Osteocyte (in vitro differentiated cells): ENCODE measurements at places on chromosomes 1 and 21.

DNA sequence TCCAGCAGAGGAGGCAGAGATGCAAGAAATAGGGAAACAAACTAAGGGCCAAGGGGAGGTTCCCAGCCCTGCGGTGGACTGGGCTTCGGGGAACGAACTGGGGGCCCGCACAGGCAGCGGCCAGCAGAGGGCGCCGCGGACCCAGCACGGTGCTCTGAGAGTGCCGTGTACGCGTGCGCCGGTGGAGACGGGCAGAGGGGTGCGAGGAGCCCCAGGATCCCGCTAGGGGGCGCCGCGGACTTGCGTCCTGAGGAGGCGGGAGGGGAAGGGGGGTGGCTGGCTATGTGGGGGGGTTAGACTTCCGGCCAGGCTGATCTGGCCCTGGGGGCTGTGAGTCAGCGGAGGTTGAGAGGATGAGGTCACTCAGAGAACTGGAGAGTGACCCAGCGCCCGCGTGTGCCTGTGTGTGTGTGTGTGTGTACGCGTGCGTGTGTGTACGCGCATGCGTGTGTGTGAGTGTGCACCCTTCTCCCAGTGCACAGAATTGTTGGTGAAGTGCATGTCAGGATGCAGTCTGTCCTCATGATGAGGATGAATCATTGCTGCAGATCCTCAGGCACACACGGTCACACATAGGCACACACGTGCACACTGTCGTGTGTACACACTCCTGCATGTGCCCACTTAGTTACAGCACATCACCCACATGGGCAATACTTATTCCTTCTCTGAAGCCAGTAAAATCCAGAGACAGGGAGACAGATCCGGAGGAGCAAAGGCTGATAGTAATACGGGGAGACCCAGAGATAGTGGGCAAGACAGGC lies 17.0 kb downstream of the NES start:
- DNase-seq: peak; percentile 99

DNA sequence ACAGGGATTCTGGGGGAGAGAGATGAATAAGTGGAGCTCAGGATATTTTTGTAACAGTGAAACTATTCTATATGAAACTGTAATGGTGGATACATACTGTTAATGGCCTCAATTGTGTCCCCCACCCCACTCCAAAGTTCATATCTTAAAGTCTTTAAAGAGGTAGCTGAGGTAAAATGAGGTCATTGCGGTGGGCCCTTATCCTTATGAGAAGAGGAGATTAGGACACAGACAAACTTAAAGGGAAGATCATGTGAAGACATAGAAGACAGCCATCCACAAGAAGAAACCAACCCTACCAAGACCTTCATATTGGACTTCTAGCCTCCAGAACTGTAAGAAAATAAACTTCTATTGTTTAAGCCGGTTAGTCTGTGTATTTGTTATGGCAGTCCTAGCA lies 9.8 kb downstream of the TXNDC12 start:
- no peak for DNase-seq

GRCh38 chr1:10918531-10918930 lies 93.9 kb upstream of the TARDBP start:
- DNase-seq: no peak

DNA sequence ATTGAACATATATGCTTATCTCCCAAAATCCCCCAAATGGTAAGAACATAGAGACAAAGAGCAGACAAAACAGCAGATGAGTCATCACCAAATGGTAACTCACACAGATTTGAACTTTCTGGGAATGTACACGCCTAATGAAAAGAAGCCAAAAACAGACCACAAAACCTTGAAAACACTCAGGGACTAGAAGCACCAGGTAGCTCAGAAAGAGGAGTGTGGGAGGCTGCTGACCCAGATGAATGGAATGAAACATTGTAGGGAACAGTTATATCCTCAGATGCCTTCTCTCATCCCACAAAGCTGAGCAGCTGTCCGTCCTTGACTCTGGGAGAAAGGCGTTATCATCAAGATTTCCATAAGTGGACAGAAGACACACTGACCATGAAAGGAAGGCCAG lies 307.0 kb upstream of the USP25 start:
- DNase-seq: no peak

- no peak for DNase-seq
These were observed 31.7 kb upstream of the ADARB1 start for GRCh38 chr21:45042664-45043161.

- no peak for DNase-seq
These were observed 40.6 kb downstream of the OPTC start for GRCh38 chr1:203534526-203534925.

GRCh38 chr1:33446590-33446989 lies 15.7 kb upstream of the PHC2 start:
- no peak for DNase-seq

- no peak for DNase-seq
These were observed 23.9 kb upstream of the PRSS38 start for GRCh38 chr1:227791425-227792143.

GRCh38 chr1:167561753-167562152 lies 8.2 kb upstream of the CREG1 start:
- DNase-seq: no peak

DNA sequence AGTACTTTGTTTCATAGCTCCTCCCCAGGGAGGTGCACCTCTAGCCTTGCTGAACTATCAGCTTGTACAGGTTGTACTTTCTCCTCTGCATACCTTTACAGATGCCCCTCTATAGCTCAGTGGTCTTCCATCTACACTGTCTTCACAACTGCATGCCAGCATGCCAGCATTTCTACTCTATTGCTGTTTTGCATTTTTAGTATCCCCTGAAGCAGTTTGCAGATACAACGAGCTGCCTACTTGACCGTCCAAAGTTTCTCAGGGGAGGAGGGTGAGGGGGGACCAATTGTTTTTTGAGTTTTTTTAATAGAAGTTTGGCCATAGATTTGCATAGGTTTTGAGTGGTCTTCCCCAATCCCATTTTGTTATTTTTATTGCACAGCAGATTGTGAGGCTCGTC lies 27.6 kb upstream of the CTH start:
- DNase-seq: no peak

DNA sequence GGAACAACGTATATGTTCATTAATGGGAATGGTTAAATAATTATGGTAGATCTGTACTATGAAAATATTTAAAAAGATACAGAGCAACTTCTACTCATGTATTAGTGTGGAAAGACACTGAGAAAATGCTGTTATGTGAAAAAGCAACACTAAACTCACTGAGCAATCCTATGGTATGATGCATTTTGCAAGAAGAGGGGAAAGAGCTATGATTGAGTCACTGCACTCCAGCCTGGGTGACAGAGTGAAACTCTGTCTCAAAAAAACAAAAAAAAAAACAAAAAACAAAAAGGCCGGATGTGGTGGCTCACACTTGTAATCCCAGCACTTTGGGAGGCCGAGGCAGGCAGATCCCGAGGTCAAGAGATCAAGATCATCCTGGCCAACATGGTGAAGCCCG lies 44.4 kb downstream of the ATP5PO start:
- no peak for DNase-seq

DNA sequence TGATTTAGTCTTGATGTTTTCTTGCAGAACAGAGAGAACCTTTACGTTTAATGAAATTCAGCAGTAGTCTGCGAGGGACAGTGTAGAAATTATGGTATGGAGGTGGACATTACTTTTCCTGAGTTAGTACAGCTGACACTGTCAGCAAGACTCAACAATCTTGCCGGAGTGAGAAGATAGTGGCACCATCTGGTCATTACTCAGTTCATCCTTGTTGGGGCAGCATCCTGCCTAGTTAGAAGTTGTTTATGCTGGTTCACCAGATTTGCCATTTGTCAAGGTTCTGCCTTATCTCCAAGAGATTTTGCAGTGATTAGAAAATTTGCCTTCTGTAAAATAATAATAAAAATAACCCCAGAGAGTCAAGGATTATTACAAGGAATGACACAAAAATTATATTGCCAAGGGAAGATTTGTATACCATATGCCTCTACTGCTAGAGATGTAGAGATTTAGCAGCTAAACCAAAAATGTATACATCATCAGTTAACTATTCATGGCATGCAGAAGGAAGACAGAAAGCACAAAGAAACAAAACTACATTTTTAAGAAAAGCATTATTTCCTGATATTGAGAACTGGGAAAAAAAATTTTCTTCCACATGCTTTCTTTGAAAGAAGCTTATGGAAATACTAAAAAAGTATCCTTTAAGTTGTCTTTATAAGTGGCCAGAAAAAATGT lies 1967.4 kb downstream of the NCAM2 start:
- no peak for DNase-seq

- no peak for DNase-seq
These were observed 240.4 kb downstream of the PTGER3 start for GRCh38 chr1:70807088-70807664.

DNA sequence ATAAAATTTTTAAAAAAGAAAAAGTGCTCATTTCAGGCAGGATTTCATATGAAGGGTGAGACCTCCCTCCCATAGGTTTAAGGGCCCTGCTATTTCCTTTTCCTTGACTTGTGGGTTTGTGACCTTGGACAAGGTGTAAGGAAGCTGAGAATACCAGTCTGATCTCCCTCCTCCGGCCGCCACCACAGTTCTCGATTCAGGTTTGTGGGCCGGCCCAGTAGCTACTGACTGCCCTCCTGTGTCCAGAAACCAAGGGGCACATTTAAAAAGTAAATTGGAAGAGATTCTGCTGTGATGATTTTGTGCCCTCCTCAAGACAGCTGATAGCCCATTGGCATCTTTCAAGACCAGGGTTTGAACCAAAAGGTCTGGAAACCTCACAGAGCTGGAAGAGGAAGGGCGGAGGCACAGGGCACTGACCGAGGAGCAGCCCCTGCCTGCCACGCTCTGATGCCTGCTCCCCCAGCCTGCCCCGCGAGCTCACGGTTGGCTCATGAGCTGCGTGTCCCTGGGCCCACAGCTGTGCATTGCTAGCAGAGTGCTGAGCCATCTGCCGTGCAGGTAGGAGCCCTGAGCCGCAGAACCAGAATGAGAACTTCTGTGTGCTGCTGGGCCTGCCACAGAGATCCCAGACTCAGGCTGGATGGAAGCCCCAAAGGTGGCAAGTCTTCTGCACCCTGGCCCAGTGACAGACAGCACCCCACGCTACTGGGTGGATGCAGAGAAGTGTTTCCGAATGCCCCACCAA lies 348.7 kb downstream of the NPHP4 start:
- peak; percentile 75 for DNase-seq

- no peak for DNase-seq
These were observed 255.3 kb downstream of the PDE4B start for GRCh38 chr1:66048011-66048410.

DNA sequence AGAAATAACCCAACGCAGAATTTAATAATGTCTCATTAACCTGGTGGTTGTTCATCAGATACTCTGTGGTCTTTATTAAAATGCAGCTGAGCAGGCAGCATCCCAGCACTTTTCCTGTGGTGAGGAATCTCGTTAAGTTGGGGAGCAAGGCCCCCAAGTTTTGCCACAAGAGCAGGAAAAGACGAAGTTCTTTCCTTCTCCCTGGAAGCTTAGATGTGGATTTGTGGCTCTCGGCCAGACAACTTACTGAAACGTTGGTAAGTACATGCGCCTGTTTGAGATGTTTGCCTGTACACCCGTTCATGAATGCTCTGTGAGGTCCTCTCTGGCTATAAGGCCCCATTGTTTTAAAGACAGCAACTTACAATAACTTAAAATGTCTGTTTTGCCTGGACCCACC lies 34.3 kb upstream of the PDE9A start:
- DNase-seq: no peak

GRCh38 chr1:233805786-233806185 lies 98.7 kb upstream of the SLC35F3 start:
- no peak for DNase-seq

- no peak for DNase-seq
These were observed 36.9 kb upstream of the OR2B11 start for GRCh38 chr1:247494767-247495166.

GRCh38 chr1:167714098-167714438 lies 7.7 kb upstream of the MPZL1 start:
- peak; percentile 93 for DNase-seq

DNA sequence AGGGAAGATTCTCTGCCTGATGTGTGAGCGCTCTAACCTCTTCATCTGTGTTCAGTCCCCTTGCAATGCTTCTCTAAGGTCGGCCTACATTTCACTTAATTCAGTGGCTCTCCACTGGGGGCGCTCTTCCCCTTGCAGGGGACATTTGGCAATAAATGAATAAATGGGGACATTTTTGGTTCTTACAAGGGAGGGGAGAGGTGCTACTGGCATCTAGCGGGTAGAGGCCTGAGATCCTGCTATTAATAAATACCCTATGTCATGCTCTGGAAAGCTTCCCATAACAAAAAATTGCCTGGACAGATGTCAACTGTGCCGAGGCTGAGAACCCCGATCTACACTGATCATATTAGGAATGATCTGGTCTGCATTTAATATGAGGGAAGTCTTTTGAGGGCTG lies 25.9 kb upstream of the DNAJC11 start:
- no peak for DNase-seq

- no peak for DNase-seq
These were observed 91.7 kb upstream of the CD34 start for GRCh38 chr1:208002672-208003071.

- DNase-seq: no peak
These were observed 89.8 kb downstream of the SMYD3 start for GRCh38 chr1:246417152-246417812.

GRCh38 chr21:33229784-33230544 lies at the start of gene IFNAR2:
Gene IFNAR2, plus strand, starts transcription at chr21:33229938. Its CDS starts 11,985 bp downstream, at chr21:33241923.
- peak; percentile 89 for DNase-seq

- no peak for DNase-seq
These were observed 4.4 kb downstream of the HPCA start for GRCh38 chr1:32890516-32891240.

GRCh38 chr1:41977326-41977725 lies 58.6 kb upstream of the HIVEP3 start:
- peak; percentile 36 for DNase-seq

DNA sequence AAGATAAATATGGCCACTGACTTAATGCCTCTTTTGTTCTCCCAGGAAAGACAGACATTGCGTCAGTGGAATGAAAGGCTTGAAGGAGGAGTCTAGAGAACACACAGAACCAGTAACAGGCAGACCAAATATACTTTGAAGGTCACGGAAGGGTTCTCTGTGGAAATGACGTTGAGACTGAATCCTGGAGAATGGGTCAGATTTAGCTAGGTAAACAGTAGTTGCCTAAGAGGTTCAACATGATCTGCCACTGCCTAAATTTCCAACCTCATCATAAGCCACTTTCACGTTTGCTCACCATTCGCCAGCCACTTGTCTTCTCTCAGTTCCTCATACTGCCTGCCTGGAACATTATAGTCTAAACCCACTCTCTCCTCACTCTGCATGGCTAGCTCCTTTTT lies 20.5 kb downstream of the PLA2G4A start:
- DNase-seq: no peak

GRCh38 chr1:223832637-223832943 lies 13.2 kb downstream of the TP53BP2 start:
- no peak for DNase-seq

GRCh38 chr1:61208831-61209230 lies 126.5 kb downstream of the NFIA start:
- no peak for DNase-seq

DNA sequence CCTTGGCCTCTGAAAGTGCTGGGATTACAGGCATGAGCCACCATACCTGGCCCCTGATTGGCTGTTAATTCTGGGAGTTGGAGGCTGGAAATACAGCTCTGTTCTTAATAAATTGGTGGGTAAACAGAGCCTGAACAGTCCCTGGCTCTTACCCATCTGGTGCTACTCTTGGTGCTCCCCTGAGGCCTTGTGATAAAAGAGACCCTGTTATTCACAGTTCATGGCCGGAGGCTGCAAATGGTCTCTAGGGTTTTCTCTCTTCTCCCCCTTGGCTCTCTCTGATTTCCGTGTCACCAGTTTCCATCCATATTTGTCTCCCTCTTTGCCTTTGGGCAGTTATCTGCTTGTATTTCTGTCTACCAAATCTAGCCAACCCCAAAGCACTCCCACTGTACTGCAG lies 17.2 kb downstream of the NFASC start:
- no peak for DNase-seq

GRCh38 chr1:179831852-179832699 lies 45.5 kb downstream of the TOR1AIP2 start:
- peak; percentile 76 for DNase-seq
